ENCODE measurements at places on chromosomes 12 and 14. TPM values are rescaled to one million over a fixed set of nuclear protein-coding genes. Genes with fewer than 3 reads are reported as not detected.
A peak's percentile ranks its signal among the peaks of the same experiment; 100 is the strongest.

The TCL1B gene
- not detected for total RNA-seq

- DNase-seq: no peak
- no peaks in the 10 kb centered on the region for H3K4me1 ChIP-seq
- H3K4me3 ChIP-seq: no peak overlapping the region
- no peaks in the 10 kb centered on the region for H3K27me3 ChIP-seq
These were observed 391.1 kb downstream of the LRIG3 start for GRCh38 chr12:58529114-58529665.

DNA sequence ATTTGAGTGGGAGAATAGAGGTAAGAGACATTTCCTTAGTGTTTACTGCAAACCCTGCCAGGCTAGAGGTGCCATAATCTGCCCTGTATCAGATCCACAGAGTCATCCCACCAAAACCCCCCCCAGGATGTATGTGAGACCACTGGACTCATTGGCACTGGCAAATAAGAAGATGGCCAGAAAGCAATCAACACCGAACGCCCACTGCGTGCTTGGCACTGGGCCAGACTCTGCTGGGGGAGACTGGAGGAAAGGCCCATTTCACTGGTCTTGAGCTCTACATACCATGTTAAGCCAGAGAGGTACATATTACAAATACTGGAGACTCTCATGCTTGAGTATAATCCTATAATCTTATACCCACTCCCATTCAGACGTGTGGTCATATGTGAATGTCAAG lies 44.0 kb downstream of the SMUG1 start:
- H3K4me3 ChIP-seq: no peak overlapping the region
- H3K27ac ChIP-seq: no peak overlapping the region
- no peaks in the 10 kb centered on the region for H3K36me3 ChIP-seq
- no peak for DNase-seq

- H3K27me3 ChIP-seq: no peaks in the 10 kb centered on the region
- DNase-seq: peak; percentile 22
- no peak overlapping the region for H3K27ac ChIP-seq
- no peaks in the 10 kb centered on the region for H3K36me3 ChIP-seq
- H3K4me1 ChIP-seq: no peaks in the 10 kb centered on the region
These were observed 10.1 kb upstream of the GRIP1 start for GRCh38 chr12:66688846-66689439.

The KRT3 gene
- not detected for total RNA-seq

DNA sequence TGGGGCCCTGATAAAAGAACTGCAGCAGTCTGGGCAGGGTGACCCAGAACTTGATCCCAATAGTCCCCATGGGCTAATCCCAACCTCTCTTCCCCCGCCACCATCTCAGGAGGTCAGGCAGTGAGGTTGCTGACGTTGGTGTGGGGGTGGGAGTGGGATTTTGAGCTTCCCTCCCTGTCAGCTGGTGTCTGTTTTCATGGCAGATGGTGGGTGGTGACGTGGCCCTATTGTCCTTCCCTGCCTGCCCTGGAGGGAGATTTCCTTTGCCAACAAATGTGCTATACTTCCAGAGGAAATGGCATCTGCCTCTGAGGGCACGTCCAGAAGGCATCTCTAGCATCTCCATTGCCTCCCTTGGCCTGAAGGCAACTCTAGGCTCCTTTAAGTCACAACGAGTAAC lies 37.7 kb downstream of the NEUROD4 start:
- no peaks in the 10 kb centered on the region for H3K36me3 ChIP-seq
- no peak overlapping the region for H3K4me3 ChIP-seq
- peaks cover 8% of the 10 kb centered on the region for H3K27me3 ChIP-seq
- H3K4me1 ChIP-seq: no peaks in the 10 kb centered on the region

The MDM1 gene
- total RNA-seq: 10.5 TPM

- no peaks in the 10 kb centered on the region for H3K27me3 ChIP-seq
- no peaks in the 10 kb centered on the region for H3K36me3 ChIP-seq
These were observed 23.0 kb downstream of the JAG2 start for GRCh38 chr14:105145381-105146180.

GRCh38 chr14:66163023-66163422 lies 323.1 kb upstream of the CCDC196 start:
- H3K27me3 ChIP-seq: no peaks in the 10 kb centered on the region
- H3K27ac ChIP-seq: no peak overlapping the region
- no peaks in the 10 kb centered on the region for H3K4me1 ChIP-seq

GRCh38 chr14:100841761-100842403 lies 16.0 kb downstream of the MEG3 start:
- no peaks in the 10 kb centered on the region for H3K27me3 ChIP-seq
- H3K4me3 ChIP-seq: no peak overlapping the region
- no peak for DNase-seq
- H3K36me3 ChIP-seq: no peaks in the 10 kb centered on the region
- H3K4me1 ChIP-seq: no peaks in the 10 kb centered on the region
- no peak overlapping the region for H3K27ac ChIP-seq

DNA sequence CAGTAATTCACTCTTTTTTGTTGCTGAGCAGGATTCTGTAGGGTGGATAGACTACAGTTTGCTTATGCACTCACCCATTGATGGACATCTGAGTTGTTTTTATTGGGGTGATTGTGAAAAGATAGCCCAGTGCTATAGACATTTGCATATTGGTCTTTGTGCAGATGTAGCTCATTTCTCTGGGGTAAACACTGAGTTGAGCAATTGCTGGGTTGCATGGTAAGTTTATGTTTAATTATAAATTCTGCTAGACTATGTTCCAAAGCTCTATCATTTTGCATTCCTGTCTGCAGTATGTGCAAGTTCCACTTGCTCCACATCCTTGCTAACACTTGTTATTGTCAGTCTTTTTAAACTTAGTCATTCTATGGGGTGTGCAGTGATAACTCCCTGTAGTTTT lies 65.4 kb upstream of the RFLNA start:
- H3K36me3 ChIP-seq: no peaks in the 10 kb centered on the region
- no peaks in the 10 kb centered on the region for H3K27me3 ChIP-seq
- H3K27ac ChIP-seq: no peak overlapping the region
- H3K4me1 ChIP-seq: peaks cover 27% of the 10 kb centered on the region
- no peak overlapping the region for H3K4me3 ChIP-seq

DNA sequence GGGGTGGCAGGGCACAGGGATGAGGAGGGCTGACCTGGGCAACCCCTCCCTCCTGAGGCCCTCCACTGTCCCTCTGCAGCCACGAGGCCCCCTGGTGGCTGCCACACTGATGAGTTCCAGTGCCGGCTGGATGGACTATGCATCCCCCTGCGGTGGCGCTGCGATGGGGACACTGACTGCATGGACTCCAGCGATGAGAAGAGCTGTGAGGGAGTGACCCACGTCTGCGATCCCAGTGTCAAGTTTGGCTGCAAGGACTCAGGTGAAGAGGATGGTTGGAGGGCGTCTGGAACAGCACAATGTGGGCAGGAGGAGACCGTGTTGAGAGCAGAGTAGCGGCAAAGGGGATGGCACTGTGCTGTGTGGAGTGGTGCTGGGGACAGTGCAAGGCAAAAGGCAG lies 25.7 kb upstream of the LRP1-AS start:
- H3K27me3 ChIP-seq: no peaks in the 10 kb centered on the region
- H3K4me3 ChIP-seq: no peak overlapping the region
- no peak for DNase-seq
- H3K27ac ChIP-seq: no peak overlapping the region
- H3K4me1 ChIP-seq: no peaks in the 10 kb centered on the region
- peaks cover 15% of the 10 kb centered on the region for H3K36me3 ChIP-seq

The LIN52 gene
- 1.1 TPM for total RNA-seq

GRCh38 chr12:26523708-26524150 lies 309.3 kb downstream of the ITPR2 start:
- H3K4me1 ChIP-seq: no peaks in the 10 kb centered on the region
- H3K27me3 ChIP-seq: no peaks in the 10 kb centered on the region

GRCh38 chr12:82600379-82600778 lies 86.3 kb upstream of the TMTC2 start:
- no peak overlapping the region for H3K27ac ChIP-seq
- H3K4me1 ChIP-seq: no peaks in the 10 kb centered on the region
- no peaks in the 10 kb centered on the region for H3K36me3 ChIP-seq
- no peak overlapping the region for H3K4me3 ChIP-seq
- no peak for DNase-seq
- H3K27me3 ChIP-seq: no peaks in the 10 kb centered on the region

The GPX2 gene
- total RNA-seq: 292 TPM

GRCh38 chr12:46389031-46389616 lies 16.6 kb upstream of the SLC38A2 start:
- H3K27me3 ChIP-seq: no peaks in the 10 kb centered on the region
- peak overlapping the region; percentile 99 for H3K27ac ChIP-seq
- H3K36me3 ChIP-seq: no peaks in the 10 kb centered on the region
- H3K4me3 ChIP-seq: no peak overlapping the region
- H3K4me1 ChIP-seq: peaks cover 49% of the 10 kb centered on the region
- DNase-seq: no peak

The KCNA5 gene
- total RNA-seq: 2.2 TPM

GRCh38 chr12:39588348-39588747 lies 31.3 kb downstream of the ABCD2 start:
- DNase-seq: no peak
- no peaks in the 10 kb centered on the region for H3K36me3 ChIP-seq

- no peaks in the 10 kb centered on the region for H3K4me1 ChIP-seq
- H3K27ac ChIP-seq: no peak overlapping the region
- no peak for DNase-seq
These were observed 47.9 kb downstream of the NEUROD4 start for GRCh38 chr12:55067701-55068100.

- peak; percentile 94 for DNase-seq
- H3K27ac ChIP-seq: peak within 1 kb of the TSS; percentile 98
- H3K4me1 ChIP-seq: peaks cover 31% of the 10 kb centered on the region
- no peaks in the 10 kb centered on the region for H3K36me3 ChIP-seq
These were observed at the start of gene ZFP36L1 for GRCh38 chr14:68792979-68793733. TSS of gene ZFP36L1 (minus strand) at chr14:68793067. CDS start at chr14:68792938, 129 bp downstream.

DNA sequence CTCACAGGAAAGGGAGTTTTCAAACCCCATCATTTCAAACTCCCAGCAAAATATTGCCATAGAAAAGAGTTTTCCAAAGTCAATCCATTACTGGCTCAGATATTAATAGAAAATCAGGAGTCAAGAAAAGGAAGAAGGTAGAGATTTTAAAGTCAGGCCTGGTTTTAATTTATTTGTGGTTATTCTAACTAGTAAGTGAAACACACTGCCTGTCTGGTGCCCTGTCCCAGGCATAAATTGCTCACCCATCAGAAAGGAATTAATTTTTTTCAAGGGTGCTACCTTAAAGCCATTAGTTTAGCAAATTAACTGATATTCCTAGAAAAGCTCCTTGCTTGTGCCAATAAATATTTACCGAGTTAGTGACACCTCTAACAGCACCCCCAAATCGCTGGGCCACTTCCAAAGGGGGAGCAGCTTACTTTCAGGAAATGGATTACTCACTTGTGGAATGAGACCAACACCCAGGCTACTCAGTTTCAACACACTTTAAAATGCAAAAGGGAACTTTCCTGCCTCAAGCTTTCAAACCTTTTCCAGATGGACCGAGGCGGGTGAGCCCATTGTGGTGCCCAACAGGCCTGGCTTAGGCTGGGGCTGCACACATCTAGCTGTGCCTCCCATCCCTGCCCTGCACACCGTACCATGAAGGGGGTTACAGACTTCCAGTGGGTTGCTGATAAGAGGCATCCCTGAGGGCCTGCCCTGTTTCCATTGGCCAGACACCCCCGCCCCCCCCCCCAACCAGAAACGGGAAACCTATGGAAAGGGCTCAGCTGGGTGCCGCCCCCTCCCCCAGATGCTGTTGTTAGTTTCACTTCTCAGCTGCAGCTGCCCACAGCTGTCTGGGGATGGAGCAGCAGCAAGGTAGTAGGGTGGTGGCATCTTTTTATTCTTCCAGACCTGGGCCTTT lies 117.2 kb downstream of the SAMD4A start:
- peak; percentile 37 for DNase-seq
- H3K4me1 ChIP-seq: no peaks in the 10 kb centered on the region
- H3K27me3 ChIP-seq: no peaks in the 10 kb centered on the region
- no peaks in the 10 kb centered on the region for H3K36me3 ChIP-seq
- H3K4me3 ChIP-seq: no peak overlapping the region
- H3K27ac ChIP-seq: peak overlapping the region; percentile 61

GRCh38 chr12:105723494-105723893 lies 393.0 kb downstream of the C12orf75 start:
- H3K27ac ChIP-seq: no peak overlapping the region
- no peaks in the 10 kb centered on the region for H3K4me1 ChIP-seq
- DNase-seq: no peak
- no peaks in the 10 kb centered on the region for H3K36me3 ChIP-seq
- H3K27me3 ChIP-seq: no peaks in the 10 kb centered on the region

DNA sequence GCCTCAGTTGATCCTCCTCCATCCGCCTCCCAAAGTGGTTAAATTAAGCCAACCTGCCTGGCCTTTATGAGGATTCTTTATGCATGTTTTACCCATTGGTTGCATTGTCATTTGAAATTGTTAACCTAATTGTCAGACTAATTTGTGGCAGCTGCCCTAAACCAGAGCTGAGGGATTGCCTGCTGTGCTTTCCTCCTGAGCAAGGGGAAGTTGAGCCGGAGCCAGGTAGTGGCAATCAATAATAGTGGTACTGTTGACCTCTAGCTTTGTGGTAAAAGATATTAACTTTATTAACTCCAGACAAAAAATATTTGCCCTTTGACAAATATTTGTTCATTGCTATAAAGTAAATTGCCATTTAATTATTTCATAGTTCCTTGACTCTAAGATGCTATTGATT lies 5.6 kb upstream of the HEBP1 start:
- H3K27me3 ChIP-seq: no peaks in the 10 kb centered on the region
- DNase-seq: no peak
- no peaks in the 10 kb centered on the region for H3K4me1 ChIP-seq
- no peaks in the 10 kb centered on the region for H3K36me3 ChIP-seq
- H3K4me3 ChIP-seq: no peak overlapping the region

The SSPN gene
- 17.3 TPM for total RNA-seq

DNA sequence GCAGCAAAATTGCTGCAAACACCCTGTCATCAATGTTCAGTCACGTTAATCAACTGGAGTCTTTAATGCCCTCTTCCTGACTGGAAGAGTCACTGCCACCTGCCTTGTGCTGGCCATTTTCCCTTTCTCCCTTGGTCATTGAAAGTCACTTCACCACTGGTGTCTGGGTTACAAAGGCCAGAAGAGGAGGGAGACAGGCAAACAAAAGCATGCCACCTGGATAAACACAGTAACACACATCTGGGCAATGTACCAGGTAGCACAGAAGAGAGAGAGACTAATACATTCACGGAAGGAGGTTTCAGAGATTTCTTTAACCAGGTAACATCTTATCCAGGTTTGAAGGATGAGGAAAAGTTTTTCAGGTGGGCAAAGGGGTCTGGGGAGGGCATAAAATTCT lies 32.7 kb downstream of the GPHB5 start:
- no peaks in the 10 kb centered on the region for H3K27me3 ChIP-seq
- H3K4me3 ChIP-seq: no peak overlapping the region
- no peak overlapping the region for H3K27ac ChIP-seq
- no peak for DNase-seq
- no peaks in the 10 kb centered on the region for H3K36me3 ChIP-seq

The LBHD2 gene
- total RNA-seq: not detected

DNA sequence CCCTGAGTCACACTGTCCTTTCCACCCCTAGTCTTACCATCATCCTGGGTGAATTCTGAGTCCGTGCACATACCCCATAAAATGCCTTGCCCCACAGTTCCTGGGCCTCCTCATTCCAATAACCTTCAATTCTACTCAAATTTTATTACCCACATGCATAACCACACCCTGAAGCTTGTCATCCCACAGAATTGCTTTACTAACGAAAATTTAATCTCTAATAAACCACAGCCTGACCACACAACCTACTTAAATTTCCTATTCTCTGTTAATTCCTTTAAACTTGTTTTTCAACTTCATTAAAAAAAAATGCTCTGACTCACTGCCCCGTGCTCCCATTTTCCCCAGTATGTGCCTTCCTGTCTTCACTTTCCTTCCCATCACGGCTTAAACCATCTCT lies 205.9 kb downstream of the PHLDA1 start:
- no peaks in the 10 kb centered on the region for H3K27me3 ChIP-seq
- no peak for DNase-seq
- no peak overlapping the region for H3K4me3 ChIP-seq
- no peak overlapping the region for H3K27ac ChIP-seq
- H3K4me1 ChIP-seq: no peaks in the 10 kb centered on the region

Data from transverse colon (tissue), 4 donors.